GM03348 (cell line): ENCODE measurements at places on chromosomes 2 and 18.
A peak's percentile ranks its signal among the peaks of the same experiment; 100 is the strongest.

DNA sequence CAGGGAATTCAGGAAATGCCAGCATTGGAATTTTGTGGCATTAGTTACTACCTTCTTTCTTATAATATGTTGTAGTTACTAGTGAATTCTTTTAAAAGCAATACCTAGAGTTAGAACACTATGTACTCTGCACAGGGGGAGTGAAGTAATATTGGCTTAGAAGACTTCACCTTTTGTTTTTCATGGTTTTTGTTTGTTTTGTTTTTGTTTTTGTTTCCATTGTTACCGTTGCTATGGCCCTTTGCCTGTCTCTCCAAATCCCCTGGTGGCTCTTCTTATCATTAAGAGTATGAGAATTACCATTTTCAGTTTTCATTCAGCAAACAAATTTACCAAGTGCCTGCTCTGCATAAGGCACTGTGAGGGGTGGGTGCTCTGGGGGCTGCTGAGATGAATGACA, 160.1 kb downstream of the HAUS1 start:
- DNase-seq: no peak

- DNase-seq: no peak
Observed at GRCh38 chr2:67954093-67954748, 108.6 kb downstream of the C1D start.

DNA sequence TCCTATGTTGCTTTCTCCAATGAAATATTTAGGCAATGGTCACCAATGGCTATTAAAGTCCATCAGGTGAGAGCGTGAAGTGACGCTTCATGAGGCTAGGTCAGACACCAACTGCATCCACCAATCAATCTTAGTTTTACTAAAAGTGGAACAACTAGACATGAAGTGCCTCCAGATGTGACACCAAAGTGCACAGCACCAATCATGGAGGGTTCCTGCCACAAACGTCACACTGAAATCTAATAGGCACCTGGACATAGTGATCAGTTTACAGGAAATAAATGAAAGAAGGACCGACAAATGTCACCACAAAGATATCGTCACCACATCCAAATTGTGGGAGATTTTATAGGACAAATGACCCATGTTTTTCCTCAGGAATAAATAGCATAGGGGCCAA, 70.5 kb downstream of the PSMG2 start:
- DNase-seq: no peak

DNA sequence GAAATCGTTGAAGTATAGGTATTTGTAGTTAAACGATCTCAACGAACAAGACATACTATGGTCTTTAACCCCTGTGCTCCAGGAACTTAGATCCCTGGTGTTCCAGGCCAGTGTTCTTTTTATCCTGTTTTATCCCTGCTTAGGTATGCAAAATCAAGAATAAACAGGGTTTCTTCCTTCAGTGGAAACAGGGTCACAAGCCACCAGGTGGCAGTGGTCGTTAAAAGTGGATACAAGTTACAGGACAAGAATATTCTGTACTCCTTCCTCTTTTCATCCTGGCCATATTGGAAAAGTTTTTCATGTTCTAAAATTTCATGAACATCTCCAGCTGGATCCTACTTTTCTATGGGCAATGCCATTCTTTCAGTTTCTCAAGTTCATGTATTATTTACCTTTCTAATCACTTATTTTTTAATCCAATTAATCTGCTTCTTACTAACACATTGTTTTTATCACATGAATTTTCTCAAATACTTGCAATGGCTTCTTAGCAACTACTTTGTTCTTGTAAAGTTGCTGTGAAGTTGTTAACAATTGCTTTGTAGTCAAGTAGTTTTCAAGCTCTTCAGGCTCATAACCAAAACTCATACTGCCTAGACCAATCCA, 16.4 kb upstream of the HNMT start:
- DNase-seq: peak; percentile 56
